ENCODE measurements at places on chromosomes 3 and 15. TPM values are rescaled to one million over a fixed set of nuclear protein-coding genes. Genes with fewer than 3 reads are reported as not detected.

TMEM108 gene
- not detected for total RNA-seq

KNG1 gene
- not detected for total RNA-seq

AGTR1 gene
- not detected for total RNA-seq

SLC9C1 gene
- total RNA-seq, result not detected

SLC38A3 gene
- not detected for total RNA-seq

TMEM45A gene
- 0.89 TPM for total RNA-seq

CXCR6 gene
- 109 TPM for total RNA-seq

DNA sequence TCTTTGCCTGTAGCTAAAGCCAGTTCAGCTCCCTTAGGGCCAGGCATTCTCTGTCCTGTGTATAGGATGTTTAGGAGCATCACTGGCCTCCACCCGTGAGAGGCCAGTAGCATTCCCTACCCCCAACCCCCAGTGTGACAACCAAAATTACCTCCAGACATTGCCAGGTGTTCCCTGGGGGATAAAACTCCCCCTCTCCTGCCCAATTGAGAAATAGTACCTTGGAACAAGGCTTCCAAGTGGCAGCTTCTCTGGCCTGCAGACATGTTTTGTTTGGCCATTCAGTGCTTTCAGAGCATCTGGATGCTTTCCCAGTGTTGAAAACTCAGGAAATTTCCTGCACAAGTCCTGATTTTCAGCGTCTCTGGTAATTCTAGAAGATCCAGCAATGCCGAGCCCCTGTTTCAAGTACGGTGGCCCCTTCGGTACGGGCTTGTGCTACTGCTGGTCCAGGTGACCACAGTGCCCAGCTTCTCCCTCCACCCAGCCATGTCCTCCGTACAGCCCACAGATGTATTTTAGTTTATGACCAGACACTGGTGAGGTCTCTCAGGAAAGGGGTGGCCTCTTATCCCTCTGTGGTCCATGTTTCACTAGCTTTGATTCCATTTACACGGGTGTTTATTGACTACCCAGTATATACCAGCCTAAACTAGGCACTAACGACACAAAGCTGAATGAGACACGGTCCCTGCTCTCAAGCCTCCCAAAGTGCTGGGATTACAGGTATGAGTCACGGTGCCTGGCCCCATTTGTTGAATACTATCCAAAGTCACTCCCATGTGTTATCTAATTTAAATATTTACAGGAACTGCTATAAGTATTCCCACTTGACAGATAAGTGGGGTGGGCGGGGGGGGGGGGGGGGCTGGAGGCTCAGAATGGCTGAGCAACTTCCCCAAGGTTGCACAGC is 125.4 kb upstream of the RAD18 start:
- H3K4me1 ChIP-seq, result no peaks in the 10 kb centered on the region
- H3K27me3 ChIP-seq, result peaks cover 9% of the 10 kb centered on the region
- no peak overlapping the region for H3K27ac ChIP-seq
- no peaks in the 10 kb centered on the region for H3K36me3 ChIP-seq

DNA sequence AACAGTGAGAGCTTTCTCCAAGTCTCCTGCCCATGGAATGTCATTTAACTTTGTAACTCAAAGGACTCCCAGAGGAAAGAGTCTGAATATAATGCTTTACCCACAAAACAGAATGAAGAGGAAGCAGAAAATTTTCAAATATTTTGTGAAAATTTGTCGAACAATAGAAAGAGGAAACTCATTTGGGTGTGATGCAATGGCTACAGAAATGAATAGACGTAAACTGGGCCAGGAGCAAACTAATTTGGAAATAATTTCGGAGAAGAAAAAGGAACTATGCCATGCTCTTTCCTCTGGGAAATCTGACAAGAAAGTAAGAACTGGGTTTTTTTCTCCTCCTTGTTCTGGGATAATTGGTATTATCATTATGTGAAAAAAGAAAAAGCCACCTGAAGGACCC is 11.2 kb upstream of the SUMF1 start:
- no peak overlapping the region for H3K4me3 ChIP-seq
- DNase-seq, result no peak
- H3K27ac ChIP-seq, result no peak overlapping the region
- H3K36me3 ChIP-seq, result peaks cover 2% of the 10 kb centered on the region
- peaks cover 23% of the 10 kb centered on the region for H3K4me1 ChIP-seq
- peaks cover 18% of the 10 kb centered on the region for H3K27me3 ChIP-seq

- no peak overlapping the region for H3K27ac ChIP-seq
- H3K4me3 ChIP-seq, result no peak overlapping the region
- DNase-seq, result no peak
These were observed 28.0 kb downstream of the SENP7 start for GRCh38 chr3:101484805-101485620.

- DNase-seq, result no peak
- no peak overlapping the region for H3K27ac ChIP-seq
- no peaks in the 10 kb centered on the region for H3K4me1 ChIP-seq
- H3K36me3 ChIP-seq, result no peaks in the 10 kb centered on the region
These were observed 142.9 kb upstream of the ADAMTS9 start for GRCh38 chr3:64830681-64831080.

DNA sequence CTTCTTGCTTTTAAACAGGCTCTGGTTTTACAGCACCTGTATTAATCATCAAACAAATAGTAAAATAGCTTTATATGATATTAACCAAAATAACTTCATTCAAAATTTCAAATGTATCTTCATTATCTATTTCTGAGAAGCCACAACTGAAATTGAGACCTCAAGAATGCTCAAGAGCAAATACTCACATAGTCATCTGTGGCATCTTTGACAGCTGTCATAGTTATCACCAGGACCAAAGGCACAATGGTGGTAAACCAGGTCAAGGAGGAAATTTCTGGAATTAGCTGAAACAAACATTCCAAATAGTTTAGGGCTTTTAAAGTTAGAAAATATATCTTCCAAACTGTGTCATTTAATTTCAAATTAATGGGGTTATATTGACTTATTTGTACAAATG is 74.6 kb downstream of the ATP8B4 start:
- no peak overlapping the region for H3K27ac ChIP-seq
- DNase-seq, result no peak
- no peaks in the 10 kb centered on the region for H3K27me3 ChIP-seq
- H3K4me1 ChIP-seq, result peaks cover 32% of the 10 kb centered on the region
- peaks cover 77% of the 10 kb centered on the region for H3K36me3 ChIP-seq

DNA sequence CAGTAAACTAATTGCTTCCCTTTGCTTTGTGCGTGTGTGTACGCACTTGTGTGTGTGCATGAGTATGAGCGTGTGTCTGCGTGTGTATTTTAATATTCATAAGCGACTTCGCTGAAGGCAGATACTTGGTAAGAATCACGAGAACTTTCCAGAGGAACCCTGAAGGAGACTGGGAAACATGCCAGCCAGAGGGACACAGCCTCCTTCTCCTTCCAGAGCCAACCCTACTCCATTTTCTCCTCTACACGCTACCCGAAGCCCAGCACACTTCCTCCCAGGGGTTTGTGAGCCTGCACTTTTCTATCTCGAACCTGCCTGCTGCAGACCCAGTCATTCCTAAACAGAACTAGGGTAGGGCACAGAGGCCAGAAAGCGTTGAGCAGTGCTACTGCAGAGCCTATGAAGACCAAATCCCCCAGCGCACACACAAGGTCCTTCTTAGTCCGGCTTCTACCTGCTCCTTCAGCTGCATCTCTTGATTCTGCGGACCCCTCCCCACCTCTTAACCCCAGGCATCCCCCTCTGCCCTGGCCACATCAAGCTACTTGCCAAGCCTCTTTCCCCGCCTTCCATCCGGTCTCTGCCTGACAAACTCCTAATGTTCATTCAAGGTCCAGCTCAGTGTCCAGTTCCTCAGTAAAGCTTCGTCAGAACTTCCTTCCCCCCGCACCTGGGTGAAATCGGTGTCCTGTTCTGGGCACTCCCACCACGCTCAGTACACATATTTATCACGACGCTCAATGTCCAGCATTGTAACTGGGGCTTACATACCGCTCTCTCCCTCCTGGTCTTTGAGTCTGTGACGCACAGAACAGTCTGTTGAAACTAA is 191.8 kb downstream of the FAM43A start:
- no peaks in the 10 kb centered on the region for H3K36me3 ChIP-seq
- H3K4me1 ChIP-seq, result peaks cover 6% of the 10 kb centered on the region
- no peak overlapping the region for H3K27ac ChIP-seq

DNA sequence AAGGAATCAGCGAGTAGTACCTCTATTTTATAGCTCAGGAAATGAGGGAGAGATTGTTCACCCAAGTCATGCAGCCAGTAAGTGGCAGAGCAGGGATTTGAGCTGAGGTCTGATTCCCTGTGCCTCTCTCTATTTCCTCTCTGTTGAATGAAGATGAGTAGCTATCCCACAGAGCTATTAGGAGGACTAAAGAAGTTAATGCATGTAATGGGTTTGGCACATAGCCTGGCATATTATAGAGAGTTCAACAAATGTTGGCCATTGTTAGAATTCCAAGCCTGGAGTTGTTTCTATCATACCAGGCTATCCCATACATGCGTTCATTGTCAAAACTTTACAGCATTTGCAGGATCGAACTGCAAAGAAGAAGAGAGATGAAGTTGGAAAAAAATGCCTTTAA is 21.8 kb upstream of the KLHL6 start:
- H3K27ac ChIP-seq, result no peak overlapping the region
- peaks cover 29% of the 10 kb centered on the region for H3K27me3 ChIP-seq
- H3K36me3 ChIP-seq, result no peaks in the 10 kb centered on the region
- H3K4me1 ChIP-seq, result peaks cover 10% of the 10 kb centered on the region
- no peak overlapping the region for H3K4me3 ChIP-seq

DNA sequence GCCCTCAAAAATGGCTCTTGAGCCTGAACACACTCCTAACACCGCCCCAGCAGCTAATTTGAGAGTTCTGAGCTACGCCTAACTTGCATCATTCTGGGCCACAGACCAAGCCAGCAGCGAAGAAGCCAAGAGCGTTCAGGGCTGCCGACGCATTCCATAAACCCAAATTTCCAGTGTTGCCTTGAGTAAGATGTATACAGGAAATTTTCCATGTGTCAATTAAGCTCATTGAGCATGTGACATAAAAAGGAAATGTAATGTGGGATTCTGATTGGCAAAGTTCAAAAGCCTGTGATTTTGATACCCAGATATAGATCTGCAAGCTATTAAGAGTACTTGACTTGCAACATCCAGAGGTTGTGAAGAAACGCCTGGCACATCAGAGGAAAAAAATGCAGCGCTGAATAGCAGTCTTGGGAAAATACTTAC is 148.6 kb upstream of the NR2F2 start:
- H3K36me3 ChIP-seq, result no peaks in the 10 kb centered on the region
- no peaks in the 10 kb centered on the region for H3K4me1 ChIP-seq
- H3K27ac ChIP-seq, result no peak overlapping the region
- H3K27me3 ChIP-seq, result no peaks in the 10 kb centered on the region

- no peak overlapping the region for H3K27ac ChIP-seq
- H3K36me3 ChIP-seq, result no peaks in the 10 kb centered on the region
- no peak for DNase-seq
These were observed 353.8 kb downstream of the NAALADL2 start for GRCh38 chr3:175212896-175213295.

DNA sequence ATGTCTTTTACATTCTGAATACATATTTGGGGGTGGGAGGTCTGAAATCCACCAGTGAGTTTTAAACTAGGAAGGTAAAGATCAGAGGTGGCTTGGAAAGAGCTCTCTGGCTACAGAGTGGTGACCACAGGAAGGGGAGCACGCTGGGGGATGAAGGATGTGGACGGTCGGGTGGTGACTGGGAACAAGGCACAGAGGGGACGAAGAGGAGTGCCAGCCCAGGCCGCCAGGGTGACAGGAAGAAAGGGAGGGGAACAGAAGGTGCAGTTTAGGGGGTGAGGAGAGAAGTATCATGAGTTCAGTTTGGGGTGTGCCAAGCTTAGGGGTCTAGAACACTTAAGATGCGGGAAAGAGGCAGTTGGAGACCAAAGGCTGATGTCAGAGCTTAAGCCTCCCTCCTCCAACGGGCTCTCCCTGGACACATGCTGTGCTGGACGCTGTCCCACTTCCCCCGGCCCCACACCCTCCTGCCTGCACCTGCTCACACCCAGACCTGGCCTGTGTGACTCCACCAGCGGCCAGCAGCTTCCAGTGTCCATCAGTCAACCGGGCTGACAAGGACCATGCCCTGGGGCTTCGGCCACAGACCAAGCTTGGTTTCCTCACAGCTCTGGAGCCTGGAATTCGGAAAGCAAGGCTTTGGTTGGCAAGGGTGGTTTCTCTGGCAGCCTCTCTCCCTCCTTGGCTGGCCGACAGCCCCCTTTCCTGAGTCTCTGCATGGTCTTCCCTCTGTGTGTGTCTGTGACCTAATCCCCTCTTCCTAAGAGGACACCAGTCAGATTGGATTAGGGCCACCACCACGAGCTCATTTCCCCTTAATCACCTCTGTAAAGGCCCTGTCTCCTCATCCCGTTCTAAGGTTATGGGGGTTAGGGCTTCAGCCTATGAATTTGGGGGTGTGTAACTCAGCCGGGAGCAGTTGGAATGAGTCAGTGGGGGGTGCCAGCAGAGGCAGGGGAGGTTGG is 120.4 kb upstream of the IQSEC1 start:
- no peak for DNase-seq
- peaks cover 3% of the 10 kb centered on the region for H3K36me3 ChIP-seq
- peaks cover 37% of the 10 kb centered on the region for H3K4me1 ChIP-seq
- no peak overlapping the region for H3K4me3 ChIP-seq
- H3K27ac ChIP-seq, result no peak overlapping the region
- peaks cover 21% of the 10 kb centered on the region for H3K27me3 ChIP-seq

GRCh38 chr3:34237946-34238345 is 439.5 kb downstream of the PDCD6IP start:
- no peak overlapping the region for H3K4me3 ChIP-seq
- H3K4me1 ChIP-seq, result no peaks in the 10 kb centered on the region
- no peak for DNase-seq
- H3K27me3 ChIP-seq, result peaks cover 4% of the 10 kb centered on the region
- no peaks in the 10 kb centered on the region for H3K36me3 ChIP-seq
- H3K27ac ChIP-seq, result no peak overlapping the region

DNA sequence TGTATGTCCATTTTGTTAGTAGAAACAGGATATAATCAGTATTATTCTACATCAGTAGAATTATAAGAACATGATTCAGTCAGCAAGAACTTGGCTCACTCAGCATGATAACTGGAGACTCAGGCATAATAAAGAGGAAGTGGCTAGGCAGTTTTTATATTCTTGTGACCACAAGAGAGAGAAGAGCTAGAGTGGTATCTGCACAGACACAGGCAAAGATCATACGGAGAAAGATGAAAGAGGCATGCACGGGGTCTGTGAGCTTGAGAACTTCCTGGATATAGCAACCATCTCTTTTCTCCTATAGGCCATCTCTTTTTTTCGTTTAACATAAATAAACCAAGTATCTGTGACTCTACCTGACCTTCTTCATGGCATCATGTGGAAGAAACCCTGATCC is 46.8 kb downstream of the MYO5A start:
- peak overlapping the region; percentile 87 for H3K27ac ChIP-seq
- peaks cover 10% of the 10 kb centered on the region for H3K36me3 ChIP-seq
- peak overlapping the region; percentile 44 for H3K4me3 ChIP-seq

GRCh38 chr3:169668072-169668956 is 4.8 kb upstream of the MECOM start:
- H3K4me1 ChIP-seq, result peaks cover 24% of the 10 kb centered on the region
- H3K4me3 ChIP-seq, result peak overlapping the region; percentile 44
- H3K36me3 ChIP-seq, result no peaks in the 10 kb centered on the region
- no peak for DNase-seq
